Ovary (tissue), 10 donors: ENCODE measurements at places on chromosomes 1 and 21. TPM values are rescaled to one million over a fixed set of nuclear protein-coding genes. Genes with fewer than 3 reads are reported as not detected.

Gene CFHR2
- total RNA-seq = not detected

Gene FMO3
- total RNA-seq = 0.75 TPM

Gene PLA2G4A
- 15.4 TPM for total RNA-seq

Gene LRRC7
- total RNA-seq = not detected

Gene CAMK1G
- 12.0 TPM for total RNA-seq

Gene LCE2A
- not detected for total RNA-seq

Gene CHRNB2
- 0.25 TPM for total RNA-seq

Gene SMPDL3B
- 0.40 TPM for total RNA-seq

Gene LIPI
- not detected for total RNA-seq

Gene HCN3
- total RNA-seq = 5.3 TPM

Gene B3GALT2
- 3.3 TPM for total RNA-seq

Gene PLPPR5
- not detected for total RNA-seq

Gene SPATA17
- 8.5 TPM for total RNA-seq

Gene CTNNBIP1
- total RNA-seq = 25.9 TPM
